ENCODE measurements at places on chromosomes 13 and 19.

DNA sequence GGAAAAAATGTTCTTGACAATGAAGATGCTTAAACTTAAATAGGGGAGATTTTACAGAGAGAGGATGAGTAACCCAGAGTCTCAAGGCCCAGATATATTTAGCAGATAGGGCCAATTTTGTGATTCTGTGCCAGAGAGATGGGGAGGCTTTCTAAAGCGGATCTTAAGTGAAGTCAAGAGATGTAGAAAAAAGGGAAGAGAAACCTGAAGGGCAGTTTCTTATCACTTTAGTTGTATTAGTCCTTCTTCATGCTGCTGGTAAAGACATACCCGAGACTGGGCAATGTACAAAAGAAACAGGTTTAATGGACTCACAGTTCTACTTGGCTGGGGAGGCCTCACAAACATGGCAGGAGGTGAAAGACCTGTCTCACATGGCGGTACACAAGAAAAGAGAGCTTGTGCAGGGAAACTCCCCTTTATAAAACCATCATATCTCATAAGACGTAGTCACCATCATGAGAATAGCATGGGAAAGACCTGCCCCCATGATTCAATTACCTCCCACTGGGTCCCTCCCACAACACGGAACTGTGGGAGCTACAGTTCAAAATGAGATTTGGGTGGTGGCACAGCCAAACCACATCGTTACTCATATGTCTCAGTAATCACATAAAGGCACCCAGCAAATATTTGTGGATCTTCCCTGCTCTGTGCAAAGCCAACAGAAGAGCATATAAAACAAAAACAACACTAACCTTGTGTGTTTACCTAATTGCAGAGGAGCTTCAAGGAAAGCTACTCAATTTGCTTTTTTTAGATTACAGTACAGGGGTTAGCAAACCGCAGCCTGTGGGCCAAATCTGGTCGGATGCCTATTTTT is 102.6 kb upstream of the MYCBP2 start:
- peak; percentile 47 for DNase-seq

- DNase-seq: no peak
These were observed 2.9 kb downstream of the ABCC4 start for GRCh38 chr13:95298169-95298965.

DNA sequence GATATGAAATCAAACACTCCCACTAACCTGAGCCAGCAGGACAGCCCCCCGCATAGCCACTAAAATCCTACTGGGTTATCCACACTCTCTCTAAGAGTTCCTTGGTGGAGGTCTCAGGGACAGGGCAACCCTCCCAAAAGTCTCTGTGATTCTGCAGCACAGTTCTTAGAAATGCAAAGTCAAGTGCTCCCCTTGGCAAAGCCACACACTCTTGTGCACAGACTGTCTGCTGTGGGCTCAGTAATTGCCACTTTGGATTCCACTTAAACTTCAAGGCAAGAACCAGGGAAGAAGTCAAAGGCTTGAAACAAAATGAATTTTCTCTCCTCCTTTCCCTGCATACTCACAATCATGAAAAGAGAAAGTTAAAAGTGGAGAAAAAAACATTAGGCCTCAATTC is 61.5 kb downstream of the DOCK9 start:
- DNase-seq: no peak

- no peak for DNase-seq
These were observed 11.1 kb downstream of the UQCRFS1 start for GRCh38 chr19:29201855-29202254.

- DNase-seq: no peak
These were observed 1827.0 kb upstream of the MIR17HG start for GRCh38 chr13:89520468-89520867.
